EL (cell line): ENCODE measurements at places on chromosomes 4 and X.

DNA sequence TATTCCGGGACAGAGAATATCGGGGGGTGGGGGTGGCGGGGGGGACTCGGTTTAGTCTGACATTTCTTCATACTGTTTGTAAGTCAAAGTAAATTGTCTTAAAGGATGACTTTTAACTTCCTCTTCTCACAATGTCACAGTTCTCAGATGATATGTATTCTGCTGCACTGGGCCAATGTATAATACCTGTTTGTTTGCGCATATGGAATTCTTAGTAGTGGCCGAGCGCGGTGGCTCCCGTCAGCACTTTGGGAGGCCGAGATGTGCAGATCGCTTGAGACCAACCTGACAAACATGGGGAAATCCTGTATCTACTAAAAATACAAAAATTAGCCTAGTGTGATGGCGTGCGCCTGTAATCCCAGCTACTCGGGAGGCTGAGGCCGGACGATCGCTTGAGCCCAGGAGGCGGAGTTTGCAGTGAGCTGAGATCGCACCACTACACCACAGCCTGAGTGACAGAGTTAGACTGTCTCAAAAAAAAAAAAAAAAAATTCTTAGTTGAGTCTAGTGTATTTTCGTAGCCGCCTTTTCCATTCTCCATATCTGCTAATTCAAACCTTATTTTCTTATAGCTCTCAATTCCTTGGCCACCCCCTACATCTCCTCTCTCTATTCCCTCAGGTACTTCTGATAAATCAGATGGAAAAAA is 851 bp downstream of the POLR2B start:
- peak; percentile 37 for DNase-seq

DNA sequence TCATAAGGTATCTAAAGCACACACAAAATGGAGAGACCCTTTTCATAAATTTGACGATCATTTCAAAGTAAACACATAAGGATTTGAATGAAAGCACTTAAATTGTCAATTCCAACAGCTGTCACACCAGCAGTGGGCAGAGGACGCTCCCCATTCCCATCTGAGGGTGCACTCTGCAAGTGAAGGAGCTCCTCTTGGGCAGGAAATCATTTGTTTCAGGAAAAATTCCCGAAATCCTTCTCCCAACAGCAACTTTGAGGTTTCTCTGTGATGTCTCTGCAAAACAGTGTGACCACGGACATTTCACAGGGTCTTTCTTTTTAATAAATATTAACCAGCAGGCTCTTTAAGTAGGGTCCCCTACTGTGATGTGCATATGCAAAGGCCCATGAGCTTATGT is 111.0 kb downstream of the EPHA5 start:
- no peak for DNase-seq

DNA sequence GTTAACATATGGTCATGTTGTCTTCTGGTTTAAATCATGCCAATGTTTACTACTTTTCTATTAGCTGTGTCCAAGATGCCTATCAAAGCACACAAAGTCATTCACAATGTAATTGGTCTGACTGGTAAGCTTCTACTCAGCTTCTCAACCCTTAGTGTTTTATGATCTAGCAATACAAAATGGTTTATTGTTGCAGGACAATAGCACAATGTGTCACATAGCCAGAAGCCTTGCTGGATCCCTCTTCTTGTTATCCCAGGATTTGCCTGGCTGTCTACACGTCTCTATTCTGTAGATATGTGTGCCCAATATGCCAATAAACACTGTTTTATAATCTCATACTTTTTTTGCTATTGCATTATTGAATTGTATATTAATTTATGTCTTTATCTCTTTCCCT is 1111.0 kb upstream of the AGA start:
- no peak for DNase-seq

DNA sequence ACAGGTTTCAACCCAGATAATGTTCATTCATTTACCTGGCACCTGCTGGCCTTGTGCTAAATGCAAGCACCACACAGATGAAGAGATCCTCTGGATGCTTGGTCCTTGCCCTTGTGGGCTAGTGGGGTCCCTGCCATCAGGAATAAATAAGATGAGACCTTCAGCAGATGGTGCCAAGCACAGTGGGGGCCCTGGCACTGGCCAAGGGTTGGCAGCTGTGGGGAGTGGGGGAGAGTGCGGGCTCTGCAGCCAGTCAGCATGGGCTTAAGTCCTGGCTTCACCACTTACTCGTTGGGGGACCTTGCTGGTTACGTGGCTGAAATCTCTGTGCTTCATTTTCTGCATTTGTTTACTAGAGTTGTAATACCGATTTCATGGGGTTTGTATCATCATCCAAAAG is 6.9 kb downstream of the LAP3 start:
- no peak for DNase-seq

DNA sequence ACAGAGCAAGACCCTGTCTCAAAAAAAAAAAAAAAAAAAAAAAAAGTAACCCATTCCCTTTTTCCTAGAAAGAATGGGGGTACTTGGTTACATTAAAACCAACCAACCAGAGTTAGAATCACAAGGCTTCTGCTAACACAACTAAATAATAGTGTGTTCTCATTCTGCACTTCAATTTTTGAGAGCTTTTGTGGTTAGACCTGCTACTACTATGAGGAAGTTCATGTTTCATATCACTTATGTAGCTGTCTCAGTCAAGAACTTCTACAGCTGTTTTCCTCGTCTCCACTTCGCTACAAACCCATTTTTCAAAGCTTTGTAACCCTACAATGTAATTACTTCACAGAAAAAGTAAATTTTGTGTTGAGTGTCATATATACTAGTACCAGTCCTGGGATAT is 58.3 kb downstream of the PDHA2 start:
- no peak for DNase-seq
